ENCODE measurements at places on chromosomes 16 and 17. TPM values are rescaled to one million over a fixed set of nuclear protein-coding genes. Genes with fewer than 3 reads are reported as not detected.

DNA sequence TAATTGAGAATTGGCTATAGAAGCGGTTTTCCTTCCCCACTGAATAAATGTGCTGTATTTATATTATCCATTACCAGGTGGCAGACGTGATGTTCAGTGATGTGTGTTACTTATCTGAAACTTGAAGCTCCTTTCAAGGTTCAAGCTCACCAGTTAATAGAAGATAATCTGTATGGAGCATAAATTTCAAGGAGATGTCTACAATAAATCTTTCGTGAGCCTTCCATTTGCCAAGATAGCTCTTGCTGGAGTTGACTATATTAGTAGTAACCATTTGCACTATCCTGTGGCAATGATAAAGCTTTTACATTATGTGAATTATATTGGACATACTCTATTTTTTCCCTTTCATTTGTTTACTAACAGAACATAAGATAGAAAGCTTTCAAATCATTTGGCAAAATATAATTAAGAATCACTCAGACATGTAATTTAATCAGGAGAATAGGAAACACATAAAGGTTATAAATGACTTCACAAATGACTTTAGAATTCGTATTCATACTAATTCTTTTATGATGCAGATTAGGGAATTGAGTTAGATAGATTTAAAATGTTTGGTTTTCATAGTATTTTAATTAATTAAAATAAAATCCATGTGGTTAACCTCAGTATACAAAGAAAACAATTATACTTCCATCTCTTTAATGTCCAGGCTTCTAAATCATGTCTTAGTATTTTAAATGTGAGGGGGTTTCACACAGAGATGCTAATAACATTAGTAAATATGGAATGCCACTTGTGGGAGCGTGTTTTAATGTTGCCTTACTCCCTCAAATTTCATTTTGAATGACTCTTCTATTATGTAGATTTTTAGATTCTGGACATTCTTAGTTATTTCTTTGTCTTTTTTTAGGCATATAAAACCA lies 664.4 kb upstream of the CDH8 start:
- H3K4me1 ChIP-seq: no peaks in the 10 kb centered on the region
- H3K27me3 ChIP-seq: no peaks in the 10 kb centered on the region
- H3K4me3 ChIP-seq: no peak overlapping the region
- no peak for DNase-seq
- H3K36me3 ChIP-seq: no peaks in the 10 kb centered on the region

GRCh38 chr17:613725-614124 lies 100.9 kb downstream of the VPS53 start:
- H3K4me1 ChIP-seq: no peaks in the 10 kb centered on the region
- H3K36me3 ChIP-seq: peaks cover 15% of the 10 kb centered on the region
- no peak for DNase-seq
- no peak overlapping the region for H3K4me3 ChIP-seq
- H3K27ac ChIP-seq: no peak overlapping the region
- no peaks in the 10 kb centered on the region for H3K27me3 ChIP-seq

DNA sequence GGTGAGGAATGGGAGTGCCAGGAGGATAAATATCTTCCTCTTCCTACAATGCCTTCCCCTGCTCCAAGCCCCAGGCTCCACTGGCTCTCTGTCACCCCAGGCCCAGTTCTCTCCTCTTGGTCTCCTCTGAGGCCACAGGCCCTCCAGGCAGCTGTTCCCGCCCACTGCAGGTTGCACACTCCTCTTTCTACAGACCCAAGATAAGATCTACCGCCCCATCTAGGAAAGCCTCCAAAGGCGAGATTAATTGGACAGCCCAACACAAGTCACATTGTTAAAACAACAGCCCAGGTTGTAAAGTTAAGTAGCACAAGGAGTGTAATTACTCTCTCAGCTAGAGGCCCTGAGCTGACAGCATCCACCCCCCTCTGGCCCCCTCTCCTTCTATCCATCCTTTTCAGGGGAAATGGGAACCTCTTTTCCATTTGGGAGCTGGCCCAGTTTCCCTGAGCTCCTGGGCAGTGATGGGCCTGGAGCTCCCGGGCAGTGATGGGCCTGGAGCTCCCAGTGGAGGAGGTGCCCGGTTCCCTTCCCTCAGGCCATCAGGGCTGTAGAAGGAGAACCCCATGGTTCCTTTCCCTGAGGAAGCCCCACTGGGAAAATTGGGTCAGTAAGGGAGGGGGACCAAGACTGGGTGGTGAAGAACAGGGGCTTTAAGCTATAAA lies 7.3 kb downstream of the DLX4 start:
- H3K4me3 ChIP-seq: no peak overlapping the region
- H3K27me3 ChIP-seq: peaks cover 16% of the 10 kb centered on the region
- H3K27ac ChIP-seq: no peak overlapping the region
- no peaks in the 10 kb centered on the region for H3K36me3 ChIP-seq

- no peaks in the 10 kb centered on the region for H3K27me3 ChIP-seq
- H3K4me1 ChIP-seq: no peaks in the 10 kb centered on the region
- H3K36me3 ChIP-seq: no peaks in the 10 kb centered on the region
- no peak overlapping the region for H3K27ac ChIP-seq
- DNase-seq: no peak
Measured at GRCh38 chr17:73061161-73061560, 31.3 kb downstream of the SLC39A11 start.

GRCh38 chr16:15611610-15612009 lies 31.3 kb downstream of the MARF1 start:
- no peaks in the 10 kb centered on the region for H3K27me3 ChIP-seq
- no peak for DNase-seq
- H3K4me3 ChIP-seq: no peak overlapping the region
- H3K27ac ChIP-seq: no peak overlapping the region
- H3K4me1 ChIP-seq: peaks cover 5% of the 10 kb centered on the region

GRCh38 chr16:64964126-64964540 lies 157.7 kb downstream of the CDH11 start:
- H3K36me3 ChIP-seq: no peaks in the 10 kb centered on the region
- no peaks in the 10 kb centered on the region for H3K27me3 ChIP-seq
- H3K4me1 ChIP-seq: no peaks in the 10 kb centered on the region
- H3K27ac ChIP-seq: no peak overlapping the region

The RMI2 gene
- total RNA-seq: not detected

The HIC1 gene
- 86.4 TPM for total RNA-seq

GRCh38 chr17:36726199-36726598 lies 124.8 kb downstream of the MRM1 start:
- H3K4me1 ChIP-seq: peaks cover 17% of the 10 kb centered on the region
- peaks cover 5% of the 10 kb centered on the region for H3K27me3 ChIP-seq
- no peak overlapping the region for H3K4me3 ChIP-seq
- no peak overlapping the region for H3K27ac ChIP-seq
- no peak for DNase-seq

Measured in esophagus muscularis mucosa (tissue), 4 donors.